ENCODE measurements at places on chromosomes 2 and 18. TPM values are rescaled to one million over a fixed set of nuclear protein-coding genes. Genes with fewer than 3 reads are reported as not detected.

The CNDP1 gene
- not detected for total RNA-seq

The CYB5A gene
- total RNA-seq: 533 TPM

The CTAGE1 gene
- not detected for total RNA-seq

The ENOSF1 gene
- 56.9 TPM for total RNA-seq

The GKN2 gene
- total RNA-seq: not detected

DNA sequence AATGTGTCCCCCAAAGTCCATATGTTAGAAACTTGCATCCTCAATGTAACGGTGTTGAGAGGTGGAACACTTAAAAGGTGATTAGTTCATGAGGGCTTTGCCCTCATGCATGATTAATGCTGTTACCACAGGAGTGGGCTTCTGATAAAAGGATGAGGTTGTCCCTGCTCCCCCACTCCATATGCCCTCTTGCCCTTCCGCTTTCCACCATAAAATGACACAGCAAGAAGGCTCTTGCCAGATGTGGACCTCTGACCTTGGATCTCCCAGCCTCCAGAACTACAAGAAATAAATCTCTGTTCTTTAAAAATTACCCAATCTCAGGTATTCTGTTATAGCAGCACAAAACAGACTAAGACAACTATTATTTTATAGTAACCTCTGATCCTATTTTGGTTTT is 412.1 kb downstream of the NBAS start:
- H3K27me3 ChIP-seq: no peaks in the 10 kb centered on the region
- peaks cover 3% of the 10 kb centered on the region for H3K4me1 ChIP-seq
- no peak for DNase-seq
- no peaks in the 10 kb centered on the region for H3K36me3 ChIP-seq
- no peak overlapping the region for H3K4me3 ChIP-seq

GRCh38 chr2:25230948-25231311 is 62.5 kb upstream of the POMC start:
- no peak overlapping the region for H3K4me3 ChIP-seq
- H3K36me3 ChIP-seq: peaks cover 27% of the 10 kb centered on the region
- no peak for DNase-seq
- H3K27ac ChIP-seq: no peak overlapping the region
- H3K27me3 ChIP-seq: no peaks in the 10 kb centered on the region
- peaks cover 22% of the 10 kb centered on the region for H3K4me1 ChIP-seq

Measured in sigmoid colon (tissue), 7 donors.